ENCODE measurements at places on chromosomes 6 and 20.

DNA sequence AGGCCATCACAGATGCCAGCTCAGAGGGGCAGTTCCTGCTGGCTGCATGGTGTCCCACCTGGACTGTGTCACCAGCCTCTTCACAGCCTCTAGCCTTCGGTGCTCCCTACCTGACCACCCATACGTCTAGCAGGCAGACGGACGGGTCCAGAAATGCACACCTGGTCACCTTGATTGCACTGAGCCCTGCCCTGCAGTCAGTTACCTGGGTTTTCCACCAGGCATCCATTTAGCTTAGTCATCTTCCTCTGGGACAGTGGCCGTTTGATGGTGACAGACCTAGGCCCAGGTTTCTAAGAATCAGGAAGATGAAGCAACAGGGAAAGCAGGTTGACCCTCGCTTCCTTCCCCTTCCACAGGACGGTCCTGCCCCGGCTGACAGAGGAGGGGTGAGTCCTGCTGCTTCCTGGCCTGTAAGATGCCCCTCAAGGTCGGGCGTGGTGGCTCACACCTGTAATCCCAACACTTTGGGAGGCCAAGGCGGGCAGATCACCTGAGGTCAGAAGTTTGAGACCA lies 9.8 kb upstream of the BPI start:
- H3K27ac ChIP-seq, result no peak overlapping the region
- H3K4me3 ChIP-seq, result no peak overlapping the region
- H3K4me1 ChIP-seq, result peaks cover 12% of the 10 kb centered on the region
- DNase-seq, result no peak

GRCh38 chr6:17120019-17120418 lies 18.2 kb downstream of the STMND1 start:
- H3K36me3 ChIP-seq, result no peaks in the 10 kb centered on the region
- H3K4me3 ChIP-seq, result no peak overlapping the region
- peak; percentile 40 for DNase-seq
- no peak overlapping the region for H3K27ac ChIP-seq

GRCh38 chr20:17560344-17561074 lies 9.4 kb upstream of the DSTN start:
- H3K27me3 ChIP-seq, result no peaks in the 10 kb centered on the region
- H3K4me3 ChIP-seq, result no peak overlapping the region
- no peak for DNase-seq
- H3K27ac ChIP-seq, result peak overlapping the region; percentile 91

GRCh38 chr20:64068386-64069208 lies 5.6 kb downstream of the TCEA2 start:
- no peak overlapping the region for H3K27ac ChIP-seq
- peaks cover 26% of the 10 kb centered on the region for H3K36me3 ChIP-seq

- no peaks in the 10 kb centered on the region for H3K4me1 ChIP-seq
- no peaks in the 10 kb centered on the region for H3K36me3 ChIP-seq
- H3K4me3 ChIP-seq, result no peak overlapping the region
- H3K27ac ChIP-seq, result no peak overlapping the region
- no peak for DNase-seq
Measured at GRCh38 chr6:12504325-12504966, 212.1 kb upstream of the PHACTR1 start.

Measured in stomach (tissue), 19 donors.